ENCODE measurements at places on chromosomes 12 and 14. TPM values are rescaled to one million over a fixed set of nuclear protein-coding genes. Genes with fewer than 3 reads are reported as not detected.

Gene CRACR2A
- 5.8 TPM for total RNA-seq

Gene ADGRD1
- total RNA-seq, result not detected

Gene MYF6
- total RNA-seq, result not detected

Gene REP15
- total RNA-seq, result 0.34 TPM

Gene AKAP3
- total RNA-seq, result 1.7 TPM

Gene KIAA0586
- 15.4 TPM for total RNA-seq

Gene BRF1
- total RNA-seq, result 31.3 TPM

Gene OR4E2
- not detected for total RNA-seq

Gene CGRRF1
- 31.1 TPM for total RNA-seq

Gene NEUROD4
- not detected for total RNA-seq

Gene GPR162
- total RNA-seq, result not detected

Gene RTL1
- not detected for total RNA-seq

Gene ANHX
- total RNA-seq, result not detected

Gene MMP19
- 0.28 TPM for total RNA-seq

Gene DIP2B
- total RNA-seq, result 71.0 TPM

Gene MYL2
- total RNA-seq, result not detected

Gene CIDEB
- 2.8 TPM for total RNA-seq

Gene DEGS2
- 1.2 TPM for total RNA-seq

Gene VPS29
- 48.8 TPM for total RNA-seq

Gene CBLN3
- total RNA-seq, result 2.5 TPM

Gene LRRC10
- total RNA-seq, result not detected

Gene PRIMA1
- total RNA-seq, result not detected

Gene TMEM52B
- total RNA-seq, result not detected

Gene NOS1
- under 0.01 TPM for total RNA-seq

Gene OR11G2
- not detected for total RNA-seq

Gene PLBD1
- 3.4 TPM for total RNA-seq

Gene TMEM119
- total RNA-seq, result not detected

Gene TCL1B
- not detected for total RNA-seq

Gene CLEC4D
- not detected for total RNA-seq

Gene SSTR1
- total RNA-seq, result not detected

Gene MAP3K12
- 7.0 TPM for total RNA-seq

Gene INSM2
- total RNA-seq, result not detected

Gene KLRB1
- not detected for total RNA-seq

Gene IL23A
- total RNA-seq, result 0.34 TPM

Gene KRT81
- total RNA-seq, result 256 TPM

Gene GAS2L3
- total RNA-seq, result 0.43 TPM

Gene PLA2G1B
- total RNA-seq, result not detected

Gene AMN
- 2.0 TPM for total RNA-seq

Gene SLC38A2
- 1,092 TPM for total RNA-seq

Gene KRT85
- not detected for total RNA-seq

Gene GUCY2C
- total RNA-seq, result not detected

Gene MFAP5
- total RNA-seq, result 19.5 TPM

Gene SLCO1B1
- total RNA-seq, result not detected

Gene PUS7L
- 18.1 TPM for total RNA-seq

Gene KLHDC1
- total RNA-seq, result 0.68 TPM

Gene MGAT4C
- total RNA-seq, result not detected

Gene DTX1
- not detected for total RNA-seq

Gene CLEC4A
- under 0.01 TPM for total RNA-seq

Gene ATL1
- total RNA-seq, result 0.36 TPM

Gene RPL10L
- total RNA-seq, result not detected

Gene ASCL4
- not detected for total RNA-seq

Gene TBC1D30
- total RNA-seq, result 1.9 TPM

Measured in nasal cavity respiratory epithelium epithelial cell of viscerocranial mucosa (primary cell).